ENCODE measurements at places on chromosomes 16 and 17. TPM values are rescaled to one million over a fixed set of nuclear protein-coding genes. Genes with fewer than 3 reads are reported as not detected.

The CDRT15L2 gene
- not detected for total RNA-seq

The ATP6V0D1 gene
- 115 TPM for total RNA-seq

The CCL8 gene
- total RNA-seq: not detected

The G6PC1 gene
- total RNA-seq: not detected

The ABCC1 gene
- 22.6 TPM for total RNA-seq

The APOH gene
- total RNA-seq: not detected

The OR2C1 gene
- total RNA-seq: under 0.01 TPM

The SPAG7 gene
- 63.8 TPM for total RNA-seq
